Fibroblast of the aortic adventitia (primary cell): ENCODE measurements at places on chromosomes 3 and 15.

DNA sequence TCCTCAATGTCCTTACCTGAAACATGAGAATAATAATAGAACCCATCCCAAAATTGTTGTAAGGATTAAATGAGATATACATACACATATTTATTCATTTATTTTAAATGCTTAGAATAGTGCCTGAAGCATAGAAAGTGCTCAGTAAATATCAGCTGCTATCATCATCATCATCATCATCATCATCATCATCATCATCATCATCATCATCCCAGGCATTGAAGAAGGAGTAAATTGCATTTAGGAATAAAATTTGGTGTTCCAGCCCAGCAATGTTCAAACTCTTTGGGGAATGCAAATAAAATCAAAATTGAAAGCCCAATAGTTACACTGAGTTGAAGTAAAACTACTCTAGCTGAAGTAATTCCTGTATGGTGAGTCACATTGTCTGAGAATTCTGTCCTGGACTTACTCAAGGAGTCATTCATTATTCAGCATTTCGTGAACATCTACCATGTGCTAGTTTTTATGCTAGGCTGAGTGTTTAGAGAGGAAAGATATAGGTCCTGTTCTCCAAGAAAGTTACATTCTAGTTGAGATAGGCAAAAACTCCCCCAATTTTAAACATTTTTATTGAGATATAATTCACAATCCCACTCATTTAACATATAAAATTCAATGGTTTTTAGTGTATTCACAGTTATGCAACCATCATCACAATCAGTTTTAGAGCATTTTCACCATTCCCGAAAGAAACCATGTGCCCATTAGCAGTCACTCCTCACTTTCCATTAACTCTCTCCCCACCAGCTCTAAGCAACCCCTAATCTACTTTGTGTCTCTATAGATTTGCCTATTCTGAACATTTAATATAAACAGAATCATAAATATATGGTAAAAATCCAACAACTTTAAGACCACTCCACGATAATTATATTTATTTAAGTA is 107.2 kb downstream of the FRMD5 start:
- DNase-seq = peak; percentile 94

GRCh38 chr3:29686889-29687592 is 406.2 kb downstream of the RBMS3 start:
- DNase-seq = peak; percentile 74

DNA sequence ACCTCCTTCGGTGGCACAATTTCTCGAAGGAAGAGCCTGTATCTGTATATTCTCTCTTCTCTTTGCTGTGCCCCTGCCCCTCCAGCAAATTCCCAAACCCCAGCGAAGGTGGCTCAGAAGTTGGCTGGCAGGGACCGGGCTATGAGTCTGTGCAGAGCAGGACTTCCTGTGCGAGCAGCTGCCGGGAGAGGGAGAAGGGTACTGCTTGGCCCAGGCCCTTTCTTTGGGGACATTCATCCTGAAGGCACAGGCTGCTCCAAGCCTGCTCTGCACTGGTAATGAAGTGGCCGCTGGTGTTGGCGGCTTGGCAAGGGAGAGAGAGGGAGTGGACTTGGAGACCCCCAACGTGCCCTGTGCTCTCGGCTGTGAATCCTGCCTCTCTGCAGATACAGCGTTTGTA is 1.5 kb downstream of the SLC6A11 start:
- no peak for DNase-seq

GRCh38 chr3:4019501-4019900 is 220.3 kb downstream of the LRRN1 start:
- DNase-seq = no peak

- peak; percentile 11 for DNase-seq
Measured at GRCh38 chr3:43236008-43236407, 50.3 kb upstream of the SNRK start.

- DNase-seq = peak; percentile 69
Measured at GRCh38 chr3:112638327-112639020, 2.5 kb downstream of the CCDC80 start.

DNA sequence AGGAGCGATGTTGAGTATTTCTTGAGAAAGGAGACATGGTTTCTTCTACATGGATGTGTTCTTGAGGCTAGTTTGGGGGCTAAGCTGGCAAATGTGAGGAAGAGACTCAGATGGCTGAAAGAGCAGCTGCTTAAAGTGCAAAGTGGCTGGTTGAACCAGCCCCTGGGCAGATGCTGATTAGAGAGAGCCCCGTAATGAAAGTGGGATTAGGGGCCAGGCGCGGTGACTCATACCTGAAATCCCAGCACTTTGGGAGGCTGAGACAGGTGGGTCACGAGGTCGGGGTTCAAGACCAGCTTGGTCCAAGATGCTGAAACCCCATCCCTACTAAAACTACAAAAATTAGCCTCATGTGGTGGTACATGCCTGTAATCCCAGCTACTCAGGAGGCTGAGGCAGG is 75.0 kb upstream of the GCNT3 start:
- no peak for DNase-seq

DNA sequence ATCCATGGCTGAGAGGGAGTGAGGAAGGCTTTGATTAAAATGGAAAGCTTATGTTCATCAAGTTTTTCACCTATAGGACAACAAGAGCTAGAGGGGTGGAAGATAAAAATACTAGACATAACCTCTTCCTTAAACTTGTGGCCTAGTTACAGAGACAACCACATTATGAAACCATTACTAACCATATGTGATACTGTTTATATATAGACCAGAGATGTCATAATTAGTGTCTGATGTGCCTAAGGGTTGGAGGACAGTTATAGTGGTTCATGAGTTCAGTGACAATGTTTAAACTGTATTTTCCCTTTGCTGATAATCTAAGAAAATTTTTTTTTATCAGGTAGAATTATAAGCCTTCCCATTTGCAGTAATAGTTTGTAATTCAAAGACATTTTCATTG is 23.7 kb downstream of the PHLDB2 start:
- DNase-seq = no peak

- peak; percentile 59 for DNase-seq
Measured at GRCh38 chr3:100533176-100533575, 40.8 kb downstream of the TMEM45A start.

- DNase-seq = no peak
Measured at GRCh38 chr15:34116620-34117019, 14.7 kb downstream of the PGBD4 start.

- DNase-seq = no peak
Measured at GRCh38 chr3:67094167-67094566, 96.1 kb downstream of the KBTBD8 start.

- DNase-seq = no peak
Measured at GRCh38 chr3:82306189-82306588, 544.7 kb upstream of the GBE1 start.

GRCh38 chr15:100729461-100729860 is 127.1 kb downstream of the ASB7 start:
- DNase-seq = no peak

GRCh38 chr3:31922962-31923361 is 58.1 kb downstream of the OSBPL10 start:
- no peak for DNase-seq

DNA sequence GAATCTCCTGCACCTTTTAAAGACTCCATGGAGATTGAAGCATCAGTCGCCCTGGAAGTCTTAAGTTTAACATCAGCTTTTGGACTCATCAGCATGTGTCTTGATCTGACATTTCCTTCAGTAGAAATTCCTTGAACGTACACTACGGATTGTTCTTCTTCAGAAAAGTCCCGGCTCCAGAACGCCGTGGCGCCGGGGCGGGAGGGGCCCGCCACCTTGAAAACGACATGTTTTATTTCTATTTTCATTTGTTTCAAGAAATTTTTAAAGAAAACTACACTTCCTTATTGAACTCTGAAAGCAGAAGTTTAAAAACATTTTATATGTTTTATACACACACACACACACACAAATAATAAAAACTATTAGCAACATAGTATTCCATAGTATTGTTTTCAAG is 32.6 kb upstream of the RAP2B start:
- no peak for DNase-seq

DNA sequence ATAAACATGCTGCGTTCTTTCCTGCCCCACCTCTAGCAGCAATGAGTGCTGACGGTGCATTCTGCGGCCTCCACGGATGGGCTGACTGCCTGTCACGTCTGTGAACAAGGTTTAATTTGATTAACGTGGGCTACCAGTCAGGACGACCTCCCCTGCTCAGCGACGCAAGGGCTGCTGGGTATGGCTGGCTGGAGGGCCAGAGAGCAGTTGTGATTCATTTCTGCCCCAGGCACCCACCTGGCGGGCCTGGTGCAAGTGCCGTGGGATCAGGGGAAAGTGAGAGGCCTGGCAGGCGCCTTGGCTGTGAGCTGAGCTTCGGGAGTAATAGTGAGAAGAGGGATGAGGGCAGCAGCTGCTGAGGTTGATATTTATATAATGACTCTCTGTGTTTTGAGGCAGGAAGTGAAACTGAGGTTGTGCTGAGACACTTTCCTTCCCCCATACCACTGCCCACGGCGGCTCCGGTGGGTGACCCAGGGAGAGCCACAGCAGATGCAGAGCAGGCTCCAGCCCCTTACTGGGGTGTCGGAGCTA is 190.4 kb upstream of the BCL6 start:
- no peak for DNase-seq

GRCh38 chr3:27105904-27106303 is 263.3 kb downstream of the NEK10 start:
- no peak for DNase-seq
